ENCODE measurements at places on chromosomes 2 and 18. TPM values are rescaled to one million over a fixed set of nuclear protein-coding genes. Genes with fewer than 3 reads are reported as not detected.

DNA sequence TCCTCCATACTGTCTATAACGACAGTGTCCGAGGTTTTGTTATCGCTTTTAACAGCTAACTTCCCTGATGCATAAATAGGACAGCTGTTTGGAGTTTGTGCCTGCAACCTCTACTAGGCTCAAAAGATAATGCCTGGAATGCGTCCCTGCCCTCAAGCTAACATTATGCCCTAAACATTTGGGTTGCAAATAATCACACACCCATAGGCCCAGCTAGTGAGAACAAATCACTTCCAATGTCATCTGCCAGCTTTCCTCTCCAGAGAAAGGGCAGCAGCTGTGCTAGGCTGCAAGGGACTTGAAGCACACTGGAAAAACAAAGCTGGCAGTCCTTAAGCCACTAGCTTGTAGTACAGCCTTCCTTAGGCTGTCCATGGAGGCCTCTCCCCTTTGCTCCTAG, 201.8 kb upstream of the LYPD1 start:
- no peak for DNase-seq

GRCh38 chr18:2508678-2509077, 62.6 kb downstream of the METTL4 start:
- DNase-seq, result no peak

- DNase-seq, result no peak
Measured at GRCh38 chr2:107174171-107174570, 288.2 kb upstream of the ST6GAL2 start.

DNA sequence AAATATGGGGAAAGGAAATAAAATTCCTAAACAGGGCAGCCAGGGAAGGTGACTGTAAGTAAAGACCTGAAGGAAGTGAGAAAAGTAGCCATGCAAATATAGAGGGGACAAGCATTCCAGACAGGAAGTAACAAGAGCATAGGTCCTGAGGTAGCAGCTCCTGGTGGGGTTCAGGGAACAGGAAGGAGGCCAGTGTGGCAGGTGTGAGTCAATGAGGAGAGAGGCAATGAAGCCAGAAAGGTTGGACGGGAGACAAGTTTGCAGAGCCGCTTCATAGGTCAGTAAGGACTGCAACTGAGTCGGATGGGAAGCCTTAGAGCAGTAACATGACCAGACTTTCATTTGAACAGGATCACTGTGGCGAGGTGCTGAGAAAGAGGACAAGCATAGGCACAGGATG, 150.9 kb downstream of the METTL4 start:
- DNase-seq, result no peak

DNA sequence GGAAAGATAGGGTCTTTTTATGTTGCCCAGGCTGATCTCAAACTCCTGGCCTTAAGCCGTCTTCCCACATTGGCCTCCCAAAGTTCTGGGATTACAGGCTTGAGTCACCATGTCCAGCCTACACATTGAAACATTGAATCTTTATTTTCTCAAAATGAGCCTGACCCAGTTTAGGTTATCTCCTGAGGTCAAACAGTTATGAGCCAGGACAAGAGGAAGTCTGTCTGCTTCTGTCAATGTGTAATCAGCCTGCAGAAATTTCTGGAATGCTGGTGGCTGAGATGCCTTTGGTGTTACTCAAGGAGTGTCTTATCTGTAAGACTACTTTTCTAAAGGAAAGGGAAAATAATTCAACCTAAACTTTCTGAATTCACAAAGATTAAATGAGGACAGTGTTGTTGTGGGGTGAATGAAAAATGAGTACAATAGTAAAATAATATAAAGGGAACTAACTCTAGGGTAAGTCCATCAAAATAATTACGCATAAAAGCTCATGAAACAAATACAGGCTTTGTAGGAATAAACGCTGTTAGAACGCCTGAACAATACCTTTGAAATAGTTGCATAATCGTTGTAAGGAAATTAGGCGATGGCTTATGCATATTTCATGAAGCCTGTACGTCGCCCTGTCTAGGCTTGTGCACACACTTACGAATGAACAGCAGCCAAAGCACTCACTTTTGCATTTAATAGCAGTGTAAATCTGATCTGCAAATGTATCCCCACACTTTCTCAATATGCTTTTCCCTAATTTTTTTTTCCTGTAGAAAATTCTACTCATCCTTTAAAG, 260.8 kb downstream of the RDH14 start:
- no peak for DNase-seq

DNA sequence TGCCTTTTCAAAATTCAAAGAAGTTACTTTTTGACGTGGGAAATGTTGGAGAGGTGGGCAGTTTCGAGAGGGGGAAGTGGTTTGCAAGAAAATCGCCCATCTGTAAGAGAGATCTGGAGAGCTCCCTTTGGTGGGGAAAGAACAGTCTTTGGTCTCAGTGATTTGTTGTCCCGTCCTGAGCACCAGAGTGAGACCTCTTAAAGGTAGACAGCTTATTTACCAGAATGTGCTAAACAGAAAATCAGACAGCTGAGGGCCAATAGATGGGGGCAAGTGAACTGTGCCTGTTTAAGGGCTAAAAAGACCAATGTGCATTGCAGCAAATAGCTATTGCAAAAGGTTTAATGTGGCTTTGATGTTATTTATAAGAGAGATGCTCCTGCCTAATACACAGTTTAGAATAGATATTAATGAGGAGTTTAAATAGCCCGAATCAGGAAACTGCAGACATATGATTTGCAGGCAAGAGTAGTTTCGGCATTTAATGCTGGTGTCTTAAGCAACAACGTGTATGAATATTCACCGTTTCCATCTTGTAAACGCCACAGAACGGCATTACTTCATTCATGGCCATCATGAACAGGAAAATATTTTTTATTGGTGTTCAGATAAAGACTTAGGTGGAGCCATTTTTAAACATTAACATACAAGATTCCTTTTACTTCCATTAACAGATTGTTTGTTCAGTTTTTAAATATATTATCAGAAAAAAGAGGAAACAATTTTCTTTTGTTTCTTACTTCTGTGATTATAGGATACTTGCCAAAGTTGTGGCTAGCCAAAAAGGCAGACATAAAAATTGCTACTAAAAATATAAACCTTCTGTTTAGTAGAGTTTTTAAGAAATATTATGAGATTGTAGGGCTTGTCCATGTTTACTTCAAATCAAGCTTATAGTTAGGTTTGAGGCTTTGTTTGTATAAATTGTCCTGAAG, 29.6 kb downstream of the ARHGAP15 start:
- no peak for DNase-seq

- no peak for DNase-seq
Measured at GRCh38 chr2:37852585-37853014, 72.5 kb upstream of the RMDN2 start.

DNA sequence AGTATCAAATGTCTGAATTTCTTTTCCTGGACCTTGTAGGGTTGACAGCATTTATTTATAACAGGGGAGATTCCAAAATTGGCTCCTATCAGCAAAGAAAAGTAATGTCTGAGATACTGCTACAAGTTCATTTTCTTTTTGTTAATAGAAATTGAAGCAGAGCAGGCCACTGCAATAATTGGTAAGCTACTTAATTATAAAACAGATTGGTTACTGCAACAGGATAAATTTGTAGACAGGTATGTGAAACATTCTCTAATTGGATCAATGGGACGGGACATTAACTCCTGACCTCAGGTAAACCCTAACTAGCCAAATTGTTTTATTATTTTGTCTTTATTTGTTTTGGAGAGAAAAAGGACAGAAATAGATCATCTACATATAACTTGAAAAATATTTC, 20.5 kb downstream of the NIFK start:
- no peak for DNase-seq

GRCh38 chr2:25822190-25823117, 55.8 kb downstream of the ASXL2 start:
- DNase-seq, result peak; percentile 58

DNA sequence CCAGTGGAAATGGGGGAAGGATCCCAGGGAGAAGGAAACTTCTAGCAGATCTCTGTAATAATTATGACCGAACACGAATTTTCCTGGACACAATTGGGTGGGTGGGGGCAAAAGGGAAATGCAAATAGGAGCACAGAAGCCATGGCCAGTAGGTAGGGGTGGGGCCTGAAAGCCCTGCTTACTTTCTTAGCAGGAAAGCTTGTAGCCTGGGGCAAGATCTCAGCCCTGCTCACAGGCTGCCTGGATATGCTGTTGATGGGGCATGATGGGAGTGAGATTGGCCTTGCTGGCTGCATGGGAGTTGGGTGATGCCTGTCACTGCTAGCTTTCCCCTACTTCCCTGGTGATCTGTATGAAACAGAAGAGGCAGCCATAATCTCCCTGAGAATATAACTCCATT, 45.9 kb upstream of the SPOPL start:
- no peak for DNase-seq

DNA sequence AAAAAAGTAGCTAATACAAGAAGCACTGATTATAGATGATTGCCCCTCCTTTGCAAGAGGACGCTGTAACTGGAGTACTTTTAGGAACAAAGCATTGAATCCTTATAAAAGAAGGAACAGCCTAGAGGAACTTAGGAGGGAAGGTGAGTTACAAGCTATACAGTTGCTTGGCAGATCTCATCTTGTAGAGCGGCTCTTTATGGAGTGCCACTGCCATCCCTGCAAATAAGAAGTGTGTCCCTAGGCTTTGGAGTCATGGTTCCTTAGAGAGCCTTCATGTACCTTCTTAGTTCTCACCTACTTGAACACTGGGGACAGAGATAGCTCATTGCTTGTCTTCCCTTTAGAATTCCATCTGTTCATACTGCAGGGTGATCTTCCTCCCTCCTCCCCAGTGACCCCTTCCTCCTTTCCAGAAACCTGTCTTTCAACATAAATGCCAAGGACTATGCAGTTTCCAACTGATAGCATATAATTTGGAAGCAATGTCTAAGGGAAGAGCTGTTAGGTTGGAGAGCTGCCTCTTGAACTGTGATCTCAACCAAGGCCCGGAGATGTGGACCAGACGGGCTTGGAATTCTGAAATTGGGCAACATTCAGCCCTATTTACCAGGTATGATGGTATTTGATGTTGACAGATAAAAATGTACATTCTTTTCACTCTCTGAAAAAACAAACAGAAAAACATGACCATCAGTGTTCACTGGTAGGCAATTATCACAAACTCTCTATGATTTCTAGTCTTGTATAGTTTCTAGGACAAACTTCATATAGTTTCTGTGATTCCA, 7.5 kb downstream of the FMNL2 start:
- DNase-seq, result no peak

GRCh38 chr2:2146969-2147900, 183.8 kb downstream of the MYT1L start:
- no peak for DNase-seq

- no peak for DNase-seq
Measured at GRCh38 chr18:14086458-14087231, 45.6 kb downstream of the ZNF519 start.

- DNase-seq, result no peak
Measured at GRCh38 chr2:219169930-219170654, at the start of gene SLC23A3. Gene SLC23A3 (minus strand): TSS chr2:219170029. CDS start chr2:219169984, 45 bp downstream.

DNA sequence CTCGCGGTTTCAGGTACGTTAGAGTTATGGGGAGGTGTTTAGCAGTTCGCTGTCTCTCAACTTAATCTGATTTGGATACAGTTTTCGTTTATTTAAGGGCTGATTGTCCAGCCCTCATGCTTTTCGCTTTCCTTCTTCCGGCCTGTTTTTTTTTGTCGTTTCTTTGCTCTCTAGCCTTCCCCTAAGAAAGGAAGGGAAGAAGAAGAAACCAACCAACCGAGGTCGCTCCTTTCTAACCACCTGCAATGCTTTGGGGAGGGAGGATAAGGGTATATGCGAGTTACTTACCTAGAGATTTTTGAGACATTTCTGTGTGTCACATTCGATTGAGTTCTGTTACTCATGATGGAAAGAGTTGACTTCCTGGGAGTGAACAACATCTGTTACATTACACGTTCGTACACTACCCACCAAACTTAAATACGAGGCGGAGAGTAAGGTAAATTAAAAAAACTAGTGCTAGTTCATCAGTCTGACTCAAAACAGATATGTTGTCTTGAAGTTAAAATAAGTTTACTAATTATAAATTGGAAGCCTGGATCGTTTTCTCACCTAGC, 918 bp downstream of the EIF5B start:
- no peak for DNase-seq

- DNase-seq, result no peak
Measured at GRCh38 chr2:149902081-149902480, 314.5 kb upstream of the MMADHC start.

DNA sequence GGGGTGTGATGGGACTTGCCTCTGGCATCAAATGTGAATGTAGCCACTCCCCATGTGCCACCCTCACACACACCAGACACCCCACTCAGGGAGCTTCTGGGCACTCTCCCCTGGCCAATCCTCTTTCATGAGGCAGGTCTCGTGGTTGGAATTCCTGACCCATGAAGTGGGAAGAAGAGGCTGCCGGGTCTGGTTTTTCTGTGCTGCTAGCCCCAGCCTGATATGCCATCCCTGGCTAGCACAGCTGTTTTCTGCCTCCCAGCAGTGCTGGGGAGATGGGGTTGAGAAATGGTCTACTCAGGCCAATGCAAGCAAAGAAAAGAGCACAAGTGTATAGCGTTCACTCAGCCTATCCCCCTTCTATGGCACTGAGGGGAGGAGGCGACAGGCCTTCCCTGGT, 1.2 kb upstream of the C2orf72 start:
- no peak for DNase-seq

GRCh38 chr2:111048856-111049768, 71.6 kb upstream of the BCL2L11 start:
- DNase-seq, result no peak

- peak; percentile 60 for DNase-seq
Measured at GRCh38 chr2:196230061-196230854, 58.9 kb upstream of the STK17B start.

GRCh38 chr18:44853430-44853829, 172.7 kb downstream of the SETBP1 start:
- no peak for DNase-seq

The PIKFYVE gene
- 27.8 TPM for total RNA-seq

The PID1 gene
- total RNA-seq, result 48.0 TPM

The NDUFS1 gene
- 58.2 TPM for total RNA-seq

The UGT1A5 gene
- total RNA-seq, result 0.27 TPM

The PTPRN gene
- total RNA-seq, result not detected

The RFX8 gene
- total RNA-seq, result not detected

The HOXD13 gene
- not detected for total RNA-seq

The ACMSD gene
- total RNA-seq, result not detected

The ALPI gene
- total RNA-seq, result not detected

The IL37 gene
- total RNA-seq, result not detected

The KHK gene
- total RNA-seq, result 5.1 TPM

The SERPINB5 gene
- not detected for total RNA-seq

The SERPINB11 gene
- total RNA-seq, result 0.77 TPM

The PROC gene
- total RNA-seq, result not detected

The TMEM185B gene
- 22.2 TPM for total RNA-seq

The CRYGD gene
- total RNA-seq, result not detected

Measured in lower lobe of right lung (tissue), 2 donors.